ENCODE measurements at places on chromosomes 4 and X. TPM values are rescaled to one million over a fixed set of nuclear protein-coding genes. Genes with fewer than 3 reads are reported as not detected.

DNA sequence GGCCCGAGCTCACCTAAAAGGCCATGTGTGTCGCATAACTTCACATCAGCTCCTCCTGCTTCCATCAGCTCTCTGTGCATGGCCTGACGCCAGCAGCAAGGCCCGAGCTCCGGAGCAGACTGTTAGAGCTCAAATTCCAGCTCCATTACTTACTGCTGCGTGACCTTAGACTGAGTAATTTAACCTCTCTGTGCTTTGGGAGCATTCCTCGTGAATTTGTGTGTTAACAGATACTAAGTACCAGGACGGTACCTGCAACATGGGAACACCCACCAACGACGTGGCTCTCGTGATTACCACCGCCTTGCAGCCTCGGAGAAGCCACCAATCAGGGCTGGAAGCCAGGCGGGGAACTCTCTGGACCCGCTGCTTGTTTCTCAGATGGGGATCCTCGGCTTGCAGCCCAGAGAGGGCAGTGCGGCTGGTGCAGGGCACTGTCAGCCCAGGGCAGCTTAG is 12.9 kb downstream of the LETM1 start:
- DNase-seq: no peak

DNA sequence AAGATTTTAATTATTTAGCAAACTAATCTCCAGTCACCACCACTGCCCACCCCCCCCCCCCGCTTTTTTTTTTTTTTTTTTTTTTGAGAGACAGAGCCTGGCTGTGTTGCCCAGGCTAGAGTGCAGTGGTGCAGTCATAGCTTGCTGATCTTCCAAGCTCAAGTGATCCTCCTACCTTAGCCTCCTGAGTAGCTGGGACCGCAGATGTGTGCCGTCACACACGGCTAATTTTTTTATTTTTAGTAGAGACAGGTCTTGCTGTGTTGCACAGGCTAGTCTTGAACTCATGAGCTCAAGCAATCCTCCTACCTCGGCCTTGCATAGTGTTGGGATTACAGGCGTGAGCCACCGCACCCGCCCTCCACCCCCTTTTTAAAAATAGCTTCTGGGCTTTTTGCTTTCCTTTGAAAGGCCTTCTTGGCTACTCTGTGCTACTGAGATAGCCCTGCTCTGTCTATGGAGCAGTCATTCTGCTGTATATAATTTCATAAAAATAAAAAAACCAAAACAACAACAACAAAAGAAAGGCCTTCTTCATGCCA is 18.7 kb downstream of the TXLNG start:
- DNase-seq: no peak

DNA sequence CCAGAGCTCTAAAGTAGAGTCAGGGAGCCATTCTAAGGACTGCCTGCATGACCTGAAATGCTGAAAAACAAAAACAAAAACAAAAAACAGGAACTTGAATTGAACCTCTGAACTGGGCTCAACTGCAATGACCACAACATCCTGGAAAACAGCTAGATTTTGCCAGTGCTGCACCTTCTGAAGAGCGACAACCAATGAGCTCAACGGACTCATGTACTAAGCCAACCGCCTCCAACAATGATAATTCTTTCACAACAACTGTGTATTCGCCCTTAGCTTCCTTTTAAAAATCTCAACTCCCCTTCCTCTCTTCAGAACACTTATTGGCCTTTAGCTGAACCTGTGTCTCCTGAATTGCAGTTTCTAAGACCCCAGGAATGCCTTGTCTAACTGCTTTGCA is 69.8 kb downstream of the HAUS3 start:
- DNase-seq: no peak

DNA sequence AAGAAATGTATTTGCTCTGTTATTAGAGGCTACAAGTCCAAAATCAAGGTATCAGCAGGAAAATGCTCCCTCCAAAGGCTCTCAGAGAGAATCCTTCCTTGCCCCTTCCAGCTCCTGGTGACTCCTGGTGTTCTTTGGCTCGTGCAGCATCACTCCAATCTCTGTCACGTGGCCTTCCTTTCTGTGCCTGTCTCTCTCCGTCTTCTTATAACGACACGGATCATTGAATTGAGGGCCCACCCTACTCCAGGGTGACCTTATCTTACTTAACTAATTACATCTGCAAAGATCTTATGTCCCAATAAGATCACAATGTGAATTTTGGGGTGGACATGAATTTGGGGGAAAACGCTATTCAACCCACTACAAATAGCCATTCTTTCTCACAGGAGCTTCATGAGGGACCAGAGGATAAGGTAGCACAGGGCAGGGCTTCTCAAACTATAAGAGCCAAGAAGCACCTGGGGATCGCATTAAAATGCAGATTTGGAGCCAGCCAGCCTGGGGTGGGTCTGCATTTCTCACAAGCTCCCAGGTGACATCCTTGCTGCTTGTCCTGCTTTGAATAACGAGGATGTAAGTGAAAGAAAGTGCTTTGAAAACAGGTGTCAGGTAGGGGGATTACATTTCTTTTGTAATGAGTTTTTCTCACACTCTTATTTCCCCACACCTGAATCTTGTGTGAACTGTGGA is 41.9 kb upstream of the APLN start:
- no peak for DNase-seq

DNA sequence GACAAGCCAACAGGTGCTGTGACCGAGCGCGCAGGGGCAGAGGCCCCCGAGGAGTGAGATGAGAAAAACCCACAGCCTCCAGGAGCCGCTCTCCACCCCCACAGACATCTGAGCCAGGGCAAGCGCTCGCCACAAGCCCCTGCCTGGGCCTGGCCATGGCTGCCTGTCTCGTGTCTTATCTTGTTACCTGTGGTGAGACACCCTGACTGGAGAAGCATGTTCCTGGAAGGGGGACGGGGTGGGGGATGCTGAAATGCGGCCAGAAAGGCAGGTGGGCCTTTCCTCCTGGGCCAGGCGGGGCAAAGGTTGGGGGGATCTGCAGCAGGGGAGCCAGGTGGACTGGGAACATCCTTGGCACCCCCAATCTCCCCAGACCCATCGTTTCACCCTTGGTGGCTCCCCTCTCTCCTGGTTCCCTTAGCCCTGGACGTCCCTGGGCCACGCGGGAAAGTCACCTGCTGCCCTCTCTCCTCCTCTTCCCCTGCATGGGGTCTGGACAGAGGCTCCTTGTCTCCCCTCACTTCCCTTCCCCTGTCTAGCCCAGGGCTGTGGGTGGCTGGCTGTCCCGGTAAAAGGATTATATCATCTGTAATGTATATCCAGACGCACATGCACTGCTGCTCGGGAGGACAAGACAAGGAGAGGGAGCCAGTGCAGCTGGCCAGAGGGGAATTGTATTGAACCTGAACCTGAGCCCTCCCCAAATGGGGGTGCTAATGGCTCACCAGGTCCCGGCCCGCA is 8.4 kb upstream of the DUSP9 start:
- DNase-seq: no peak

Gene CT47B1
- not detected for total RNA-seq
